ENCODE measurements at places on chromosomes 4 and X. TPM values are rescaled to one million over a fixed set of nuclear protein-coding genes. Genes with fewer than 3 reads are reported as not detected.

The VEGFC gene
- 0.50 TPM for total RNA-seq

The TMPRSS11A gene
- total RNA-seq = 36.6 TPM

The HSFX2 gene
- not detected for total RNA-seq

The PRDM5 gene
- total RNA-seq = 6.5 TPM

The GAGE1 gene
- not detected for total RNA-seq

The PLRG1 gene
- total RNA-seq = 49.0 TPM

The USP51 gene
- 0.95 TPM for total RNA-seq

The SPANXA2 gene
- not detected for total RNA-seq

The ACOX3 gene
- 55.3 TPM for total RNA-seq

The ENOX2 gene
- 13.7 TPM for total RNA-seq

The STPG2 gene
- 0.31 TPM for total RNA-seq

The PDK3 gene
- total RNA-seq = 6.7 TPM

The TRMT10A gene
- 2.7 TPM for total RNA-seq

The FRYL gene
- 50.0 TPM for total RNA-seq

The P2RY4 gene
- not detected for total RNA-seq

The MFAP3L gene
- 1.1 TPM for total RNA-seq

The FGF13 gene
- total RNA-seq = 0.48 TPM

The C4orf50 gene
- total RNA-seq = 0.19 TPM

The CT45A2 gene
- total RNA-seq = not detected

The CABS1 gene
- total RNA-seq = not detected

The GASK1B gene
- 1.0 TPM for total RNA-seq

The IL1RAPL1 gene
- total RNA-seq = 0.13 TPM

The NAP1L3 gene
- total RNA-seq = 0.13 TPM

The MORF4L2 gene
- 189 TPM for total RNA-seq

The ADH1A gene
- not detected for total RNA-seq

The NAA15 gene
- total RNA-seq = 28.8 TPM

The IL3RA gene
- 0.92 TPM for total RNA-seq

The GAGE13 gene
- not detected for total RNA-seq

The RBMX2 gene
- total RNA-seq = 10.0 TPM

The SMIM10L2A gene
- 0.64 TPM for total RNA-seq

The OTC gene
- not detected for total RNA-seq

The NKX6-1 gene
- 0.83 TPM for total RNA-seq

The AWAT2 gene
- not detected for total RNA-seq

The IL1RAPL2 gene
- not detected for total RNA-seq

The TMSB15A gene
- not detected for total RNA-seq
